A549 treated with CORT108297 at 1 μM for 4 hours (cell line): ENCODE measurements at places on chromosomes 4 and X. TPM values are rescaled to one million over a fixed set of nuclear protein-coding genes. Genes with fewer than 3 reads are reported as not detected.

The BEX1 gene
- not detected in 5 replicates for total RNA-seq

The PLAC8 gene
- 0.42 to 1.4 TPM (median 0.86 TPM) in 5 replicates for total RNA-seq

The PSAPL1 gene
- total RNA-seq = 0.06 to 0.18 TPM (median 0.12 TPM) in 5 replicates

The PPP1R2C gene
- not detected in 5 replicates for total RNA-seq

The BEND4 gene
- total RNA-seq = 0.05 TPM in 1 of 5 replicates, not detected in the others

The F11 gene
- total RNA-seq = not detected in 5 replicates

The RPS6KA6 gene
- 4.4 to 6.9 TPM (median 5.9 TPM) in 5 replicates for total RNA-seq

The CNGA1 gene
- total RNA-seq = 0.08 to 0.12 TPM in 2 of 5 replicates, not detected in the others
